ENCODE measurements at places on chromosomes 4 and X.

DNA sequence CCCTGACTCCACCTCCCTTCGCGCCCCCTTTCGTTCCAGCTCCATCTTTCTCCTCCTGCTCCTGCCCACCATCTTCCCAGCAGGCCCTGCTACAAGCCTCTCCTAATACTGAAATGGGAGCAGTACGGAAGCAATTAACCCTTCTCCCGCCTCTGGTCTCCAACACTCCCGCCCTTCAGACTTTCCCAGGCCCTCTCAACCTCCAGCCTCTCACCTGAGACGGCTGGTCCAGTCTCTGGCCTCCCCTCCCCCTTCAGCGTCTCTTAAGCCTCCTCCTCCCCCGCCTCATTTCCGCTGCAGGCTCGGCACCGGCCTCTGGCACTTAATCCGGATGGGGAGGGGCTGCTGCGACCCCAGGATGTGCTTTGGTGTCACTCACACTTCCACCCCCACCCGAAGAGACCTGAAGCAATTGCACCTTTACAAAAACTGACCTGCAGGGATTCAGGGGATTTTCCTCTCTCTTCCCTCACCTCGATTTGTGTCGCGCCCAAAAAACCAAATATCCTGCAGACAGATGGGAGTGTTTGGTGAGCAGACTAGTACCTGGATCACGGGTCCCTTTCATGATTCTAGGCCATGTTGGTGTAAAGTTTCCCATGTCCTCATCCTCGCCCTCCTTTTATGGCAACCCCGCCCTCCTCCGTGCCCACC is 657 bp downstream of the TCEAL8 start:
- no peaks in the 10 kb centered on the region for H3K36me3 ChIP-seq
- H3K27me3 ChIP-seq, result no peaks in the 10 kb centered on the region
- H3K27ac ChIP-seq, result no peak overlapping the region
- peak overlapping the region; percentile 76 for H3K4me3 ChIP-seq

- H3K36me3 ChIP-seq, result no peaks in the 10 kb centered on the region
- no peak for DNase-seq
- H3K4me1 ChIP-seq, result no peaks in the 10 kb centered on the region
- no peak overlapping the region for H3K4me3 ChIP-seq
These were observed 15.5 kb downstream of the SMIM10L2A start for GRCh38 chrX:135436966-135437866.

- 0 out of 2 replicates have a peak, but pooled peaks cover 3% of the 10 kb centered on the region for H3K4me1 ChIP-seq
- no peak overlapping the region for H3K4me3 ChIP-seq
- H3K27ac ChIP-seq, result no peak overlapping the region
- no peak for DNase-seq
- no peaks in the 10 kb centered on the region for H3K36me3 ChIP-seq
These were observed 197.8 kb upstream of the AGTR2 start for GRCh38 chrX:115972717-115973116.

DNA sequence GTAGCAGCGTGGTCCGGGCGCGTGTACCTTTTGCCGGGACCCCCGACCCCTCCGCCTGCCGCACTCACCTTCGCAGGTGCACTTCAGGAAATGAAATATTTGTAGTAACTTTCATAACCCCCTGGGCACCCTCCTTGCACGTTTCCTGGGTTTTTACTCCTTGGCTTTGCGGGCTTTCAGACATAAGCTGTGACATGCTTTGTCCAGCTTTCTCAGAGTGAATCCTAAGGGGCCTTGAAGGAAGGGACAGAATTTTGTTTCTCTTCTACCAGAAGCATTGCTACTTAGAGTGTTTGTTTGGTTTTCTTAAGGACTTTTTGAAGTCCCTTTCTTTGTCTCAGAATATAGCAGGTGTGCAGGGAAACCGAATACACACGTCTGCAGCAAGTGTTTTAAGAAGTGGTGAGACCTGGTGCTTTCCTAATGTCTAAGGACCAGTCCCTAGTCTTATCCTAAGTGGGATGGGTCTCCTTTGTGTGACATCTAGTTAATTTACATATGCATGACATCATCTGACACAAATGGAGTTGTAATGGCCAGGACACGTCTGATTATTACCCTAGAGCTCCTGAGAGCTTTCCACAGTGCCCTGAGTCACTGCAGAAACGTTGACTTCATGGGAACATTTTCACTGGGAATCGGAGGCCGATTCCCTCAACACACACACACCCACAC is 1.3 kb downstream of the FAM149A start:
- no peak for DNase-seq
- peaks cover 17% of the 10 kb centered on the region for H3K27me3 ChIP-seq
- no peaks in the 10 kb centered on the region for H3K4me1 ChIP-seq

DNA sequence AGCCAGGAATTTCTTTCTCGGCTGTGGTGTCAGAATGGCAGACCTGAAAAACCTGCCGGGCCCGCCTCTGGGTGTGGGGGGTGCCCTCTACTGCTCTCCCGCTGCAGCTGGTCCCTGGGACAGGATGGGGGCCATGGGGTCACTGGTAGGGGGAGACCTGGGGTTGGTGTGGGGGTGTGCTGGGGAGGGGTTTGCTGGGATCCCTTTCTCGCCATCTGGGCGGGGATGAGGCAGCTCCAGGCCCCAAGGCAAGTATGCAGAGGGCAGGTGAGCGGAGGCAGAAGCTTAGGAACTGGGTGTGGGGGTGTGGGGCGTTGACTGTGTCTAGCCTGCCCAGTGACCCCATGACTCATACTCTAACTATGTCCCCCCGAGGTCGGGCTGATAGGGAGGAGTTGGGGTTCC is 884 bp downstream of the CCDC120 start:
- H3K27me3 ChIP-seq, result no peaks in the 10 kb centered on the region
- no peaks in the 10 kb centered on the region for H3K4me1 ChIP-seq
- H3K36me3 ChIP-seq, result no peaks in the 10 kb centered on the region
- peak overlapping the region; percentile 57 for H3K4me3 ChIP-seq
- DNase-seq, result peak; percentile 59

GRCh38 chr4:174192943-174193342 is 90.5 kb downstream of the FBXO8 start:
- H3K36me3 ChIP-seq, result no peaks in the 10 kb centered on the region
- H3K27me3 ChIP-seq, result no peaks in the 10 kb centered on the region
- no peaks in the 10 kb centered on the region for H3K4me1 ChIP-seq
- H3K4me3 ChIP-seq, result no peak overlapping the region

- no peaks in the 10 kb centered on the region for H3K27me3 ChIP-seq
- no peak for DNase-seq
- peaks cover 24% of the 10 kb centered on the region for H3K4me1 ChIP-seq
- H3K4me3 ChIP-seq, result no peak overlapping the region
- no peaks in the 10 kb centered on the region for H3K36me3 ChIP-seq
- no peak overlapping the region for H3K27ac ChIP-seq
These were observed 223.5 kb downstream of the ZNF674 start for GRCh38 chrX:46321676-46322075.

DNA sequence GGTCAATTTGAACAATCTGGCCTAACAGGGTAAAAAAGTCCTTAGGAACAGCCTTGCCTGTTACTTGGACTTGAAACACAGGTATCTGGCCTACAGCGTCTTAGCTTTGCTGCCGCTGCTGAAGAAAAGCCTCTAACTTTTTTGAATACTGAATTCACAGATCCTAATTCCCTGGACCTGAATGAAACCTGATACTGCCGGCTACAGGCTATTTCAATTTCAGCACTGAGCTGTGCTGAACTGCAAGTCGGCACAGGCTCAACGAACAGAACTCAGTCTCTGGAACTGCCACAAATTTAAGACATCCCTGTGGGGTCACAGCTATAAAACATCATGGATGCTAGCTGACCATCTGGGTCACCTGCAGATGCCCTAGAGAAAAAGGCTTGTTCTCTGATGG is 7.2 kb downstream of the NR0B1 start:
- H3K36me3 ChIP-seq, result no peaks in the 10 kb centered on the region
- no peaks in the 10 kb centered on the region for H3K4me1 ChIP-seq
- H3K27me3 ChIP-seq, result no peaks in the 10 kb centered on the region
- H3K27ac ChIP-seq, result no peak overlapping the region

GRCh38 chr4:78781924-78782323 is 5.8 kb downstream of the BMP2K start:
- H3K27me3 ChIP-seq, result no peaks in the 10 kb centered on the region
- no peak overlapping the region for H3K4me3 ChIP-seq
- H3K4me1 ChIP-seq, result peaks cover 14% of the 10 kb centered on the region
- H3K36me3 ChIP-seq, result no peaks in the 10 kb centered on the region

- DNase-seq, result no peak
- peaks cover 3% of the 10 kb centered on the region for H3K27me3 ChIP-seq
- H3K36me3 ChIP-seq, result no peaks in the 10 kb centered on the region
- H3K4me1 ChIP-seq, result no peaks in the 10 kb centered on the region
- H3K27ac ChIP-seq, result no peak overlapping the region
- no peak overlapping the region for H3K4me3 ChIP-seq
These were observed 1.9 kb downstream of the TRO start for GRCh38 chrX:54922547-54922946.

DNA sequence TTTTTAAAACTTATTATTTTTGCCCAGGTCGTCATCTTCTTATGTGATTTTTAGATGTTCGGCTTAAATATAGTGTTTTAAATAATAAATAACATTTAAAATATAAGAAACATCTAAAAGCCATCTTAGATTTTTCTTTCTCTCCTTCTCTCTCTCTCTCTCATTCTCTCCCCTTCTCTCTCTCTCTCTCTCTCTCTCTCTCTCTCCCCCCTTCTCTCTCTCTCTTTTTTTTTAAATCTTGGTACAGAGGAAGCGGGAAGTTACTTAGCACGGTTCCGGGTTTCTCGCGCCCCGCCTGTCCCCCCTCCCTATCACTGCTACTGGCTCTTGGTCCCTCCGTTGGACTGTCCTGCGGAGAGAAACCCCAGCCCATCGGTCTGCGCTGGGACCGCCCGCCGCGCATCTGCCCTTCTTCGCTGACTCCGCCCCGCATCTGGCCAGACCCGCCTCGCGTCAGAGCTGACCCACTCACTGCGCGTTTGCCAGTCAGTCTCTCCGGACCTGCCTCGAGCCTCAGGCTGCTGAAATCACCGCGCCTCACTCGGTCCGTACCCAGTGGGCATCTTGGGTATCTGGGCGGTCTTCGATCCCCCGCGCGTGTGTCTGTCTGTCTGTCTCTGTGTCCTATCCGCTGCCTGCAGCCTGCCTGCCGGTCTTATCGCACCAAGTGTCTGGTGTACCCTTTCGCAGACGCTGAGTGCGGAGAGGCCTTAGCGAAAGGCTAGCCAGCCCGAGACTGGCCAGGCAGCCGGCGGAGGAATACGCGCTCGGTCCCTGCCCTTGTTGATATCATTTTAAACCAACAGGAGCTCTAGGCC is at the start of gene PABPC5:
Gene PABPC5, plus strand, starts transcription at position 489 of the 818 bp plus-strand sequence. CDS start 739 bp downstream, outside the sequence.
- H3K4me3 ChIP-seq, result no peak within 1 kb of the TSS
- H3K4me1 ChIP-seq, result no peaks in the 10 kb centered on the region
- no peaks in the 10 kb centered on the region for H3K36me3 ChIP-seq
- H3K27me3 ChIP-seq, result no peaks in the 10 kb centered on the region
- no peak for DNase-seq
- H3K27ac ChIP-seq, result no peak within 1 kb of the TSS

GRCh38 chr4:31007858-31008257 is 287.7 kb downstream of the PCDH7 start:
- no peak for DNase-seq
- no peaks in the 10 kb centered on the region for H3K36me3 ChIP-seq
- no peaks in the 10 kb centered on the region for H3K27me3 ChIP-seq
- H3K4me1 ChIP-seq, result no peaks in the 10 kb centered on the region

DNA sequence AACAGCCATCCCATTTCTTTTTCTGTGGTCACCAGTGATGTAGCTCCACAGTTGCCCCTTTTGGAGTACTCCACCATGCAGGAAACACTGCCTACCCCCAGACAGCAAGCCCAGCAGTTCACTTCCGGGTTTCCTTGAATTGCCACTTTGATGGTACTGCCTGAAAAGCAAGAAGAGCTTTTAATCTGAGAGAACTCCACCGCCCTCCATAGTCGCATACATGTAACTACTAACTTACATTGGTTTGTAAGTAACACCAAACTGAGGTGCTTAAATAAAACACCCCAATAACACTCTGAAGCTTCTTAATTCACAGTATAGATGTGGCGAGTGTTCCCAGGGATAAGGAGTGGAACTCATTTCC is 53.6 kb upstream of the HPSE start:
- DNase-seq, result no peak
- no peaks in the 10 kb centered on the region for H3K36me3 ChIP-seq
- peaks cover 11% of the 10 kb centered on the region for H3K4me1 ChIP-seq
- no peaks in the 10 kb centered on the region for H3K27me3 ChIP-seq
- no peak overlapping the region for H3K4me3 ChIP-seq

GRCh38 chrX:129665916-129666644 is 11.3 kb upstream of the APLN start:
- H3K36me3 ChIP-seq, result no peaks in the 10 kb centered on the region
- no peak overlapping the region for H3K4me3 ChIP-seq
- H3K4me1 ChIP-seq, result peaks cover 27% of the 10 kb centered on the region
- H3K27me3 ChIP-seq, result no peaks in the 10 kb centered on the region
- peak overlapping the region; percentile 56 for H3K27ac ChIP-seq

GRCh38 chrX:39935411-39936064 is 162.2 kb downstream of the BCOR start:
- no peak overlapping the region for H3K27ac ChIP-seq
- H3K4me1 ChIP-seq, result no peaks in the 10 kb centered on the region
- no peak overlapping the region for H3K4me3 ChIP-seq
- DNase-seq, result no peak
- H3K36me3 ChIP-seq, result no peaks in the 10 kb centered on the region
- H3K27me3 ChIP-seq, result no peaks in the 10 kb centered on the region

DNA sequence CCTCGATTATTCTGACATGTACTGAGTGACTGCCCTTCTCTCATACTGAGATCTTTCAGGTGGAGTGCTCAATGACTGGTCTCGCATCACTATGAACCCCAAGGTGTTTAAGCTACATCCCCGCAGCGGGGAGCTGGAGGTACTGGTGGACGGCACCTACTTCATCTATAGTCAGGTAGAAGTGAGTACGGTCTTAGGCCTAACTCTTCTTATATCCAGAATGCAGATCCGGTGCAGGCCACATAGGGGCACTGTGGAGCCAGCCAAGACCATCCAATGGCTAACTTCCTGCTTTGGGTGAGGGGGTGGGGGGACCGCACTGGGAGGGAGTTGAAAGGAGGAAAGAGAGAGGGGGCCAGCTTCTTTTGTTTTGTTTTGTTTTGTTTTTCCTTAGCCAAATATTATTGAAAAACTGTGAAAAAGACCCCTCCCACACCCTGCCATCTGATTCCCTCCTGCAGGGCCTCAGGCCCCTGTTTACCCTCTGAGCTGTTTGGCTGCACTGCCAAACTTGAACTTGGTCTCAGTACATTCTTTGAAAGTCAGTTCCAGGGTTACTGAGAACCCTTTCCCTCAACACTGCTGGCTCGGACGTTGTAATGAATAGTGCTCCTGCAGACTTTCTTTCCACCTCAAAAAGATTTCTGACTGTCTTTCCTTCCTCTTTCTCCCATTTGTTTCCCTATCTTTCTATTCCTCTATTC is 16.2 kb downstream of the AWAT2 start:
- no peaks in the 10 kb centered on the region for H3K36me3 ChIP-seq
- no peaks in the 10 kb centered on the region for H3K27me3 ChIP-seq
- H3K27ac ChIP-seq, result no peak overlapping the region
- H3K4me1 ChIP-seq, result no peaks in the 10 kb centered on the region
- H3K4me3 ChIP-seq, result no peak overlapping the region

DNA sequence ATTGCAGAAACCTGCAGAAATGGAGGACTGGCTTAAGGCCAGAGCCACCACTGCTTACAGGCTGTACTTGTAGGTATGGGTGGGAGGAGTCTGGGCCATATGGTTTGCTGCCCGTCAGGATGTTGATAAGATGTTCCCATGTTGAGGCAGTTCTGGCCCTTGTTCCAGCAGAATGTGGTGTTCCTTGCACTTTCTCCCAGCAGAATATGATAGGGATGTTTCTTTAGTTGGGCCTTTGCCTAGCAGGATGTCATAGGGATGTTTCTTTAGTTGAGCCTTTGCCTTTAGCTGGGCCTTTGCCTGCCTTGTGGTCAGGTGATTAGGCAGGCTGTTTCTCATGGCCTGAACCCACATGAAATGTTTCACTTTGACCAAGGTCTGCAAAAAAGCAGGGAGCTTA is 139.1 kb upstream of the PAQR3 start:
- no peak overlapping the region for H3K4me3 ChIP-seq
- no peaks in the 10 kb centered on the region for H3K27me3 ChIP-seq
- H3K36me3 ChIP-seq, result no peaks in the 10 kb centered on the region
- H3K27ac ChIP-seq, result no peak overlapping the region
